Activated CD4-positive, alpha-beta T cell treated with anti-CD3 and anti-CD28 coated beads, Interleukin-2, amount 50 U/mL, for 16 hours (primary cell): ENCODE measurements at places on chromosomes 2 and 18.

DNA sequence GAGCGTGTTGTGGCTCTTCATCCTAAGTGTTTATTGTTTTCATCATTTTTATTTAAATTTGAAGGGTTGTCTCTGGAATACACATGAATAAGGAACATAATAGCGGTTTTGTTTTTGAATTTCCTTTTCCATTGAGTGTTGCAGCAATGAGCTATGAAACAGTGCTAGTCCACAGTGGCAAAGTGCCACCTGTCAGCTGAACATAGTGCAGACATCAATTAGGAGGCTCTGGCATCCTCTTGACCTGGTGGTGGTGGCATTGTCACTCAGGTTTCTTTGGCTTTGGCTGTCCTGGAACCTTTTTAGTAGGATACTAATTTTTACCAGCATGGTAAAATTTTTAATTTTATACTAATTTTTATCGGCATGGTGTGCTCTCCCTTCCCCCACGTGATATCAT, 63.2 kb downstream of the UGGT1 start:
- DNase-seq: no peak

DNA sequence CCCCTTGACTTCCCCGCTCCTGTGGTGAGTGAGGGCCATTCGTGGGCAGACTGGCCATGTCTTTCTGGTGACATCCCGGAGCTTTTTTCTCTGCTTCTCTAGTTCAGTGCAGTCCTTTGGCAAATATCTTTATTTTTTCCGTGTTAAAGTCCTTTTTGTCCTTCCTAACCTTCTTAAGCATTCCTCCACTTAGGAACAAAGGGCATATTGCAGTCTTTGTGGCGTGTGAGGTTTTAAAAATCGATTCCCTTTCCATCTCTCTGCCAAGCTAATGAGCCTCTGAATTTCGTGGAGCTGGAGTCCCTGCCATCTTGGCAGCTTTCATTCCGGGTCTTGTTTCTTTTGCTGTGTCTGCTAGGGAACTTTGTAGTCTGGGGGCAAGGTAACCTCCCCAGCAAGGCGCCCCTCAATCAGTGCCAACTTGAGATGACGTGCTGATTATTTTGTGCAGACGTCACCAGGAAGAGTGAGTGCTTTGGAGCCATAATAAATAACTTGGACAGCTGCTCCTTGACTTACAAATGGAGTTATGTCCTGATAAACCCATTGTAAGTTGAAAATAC, 5.1 kb downstream of the CNNM3 start:
- DNase-seq: no peak

- no peak for DNase-seq
These were observed 455.5 kb upstream of the MEIS1 start for GRCh38 chr2:65979446-65979845.

GRCh38 chr2:120764991-120765677, 29.5 kb downstream of the GLI2 start:
- no peak for DNase-seq

GRCh38 chr2:197078535-197078934, 152.0 kb upstream of the PGAP1 start:
- DNase-seq: no peak
